OCI-LY7 (cell line): ENCODE measurements at places on chromosomes 11 and 22. TPM values are rescaled to one million over a fixed set of nuclear protein-coding genes. Genes with fewer than 3 reads are reported as not detected.

DNA sequence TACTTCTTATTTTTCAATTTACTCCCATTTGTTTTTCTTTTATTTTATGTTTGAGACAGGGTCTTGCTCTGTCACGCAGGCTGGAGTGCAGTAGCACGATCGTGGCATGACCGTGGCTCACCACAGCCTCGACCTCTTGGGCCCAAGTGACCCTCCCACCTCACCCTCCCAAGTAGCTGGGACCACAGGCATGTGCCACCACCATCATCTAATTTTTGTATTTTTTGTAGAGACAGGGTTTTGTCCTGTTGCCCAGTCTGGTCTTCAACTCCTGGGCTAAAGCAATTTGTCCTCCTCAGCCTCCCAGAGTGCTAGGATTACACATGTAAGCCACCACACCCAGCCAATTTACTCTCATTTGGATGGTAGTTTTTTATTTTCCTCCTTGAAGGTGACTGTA is 679.3 kb upstream of the CCDC179 start:
- no peak for DNase-seq

- no peak for DNase-seq
Measured at GRCh38 chr11:13348305-13348704, 70.7 kb downstream of the BMAL1 start.

The CDC42EP2 gene
- 1.7 and 3.9 TPM in 2 replicates for total RNA-seq

- DNase-seq, result no peak
Measured at GRCh38 chr11:117832511-117832910, 8.0 kb upstream of the FXYD2 start.

DNA sequence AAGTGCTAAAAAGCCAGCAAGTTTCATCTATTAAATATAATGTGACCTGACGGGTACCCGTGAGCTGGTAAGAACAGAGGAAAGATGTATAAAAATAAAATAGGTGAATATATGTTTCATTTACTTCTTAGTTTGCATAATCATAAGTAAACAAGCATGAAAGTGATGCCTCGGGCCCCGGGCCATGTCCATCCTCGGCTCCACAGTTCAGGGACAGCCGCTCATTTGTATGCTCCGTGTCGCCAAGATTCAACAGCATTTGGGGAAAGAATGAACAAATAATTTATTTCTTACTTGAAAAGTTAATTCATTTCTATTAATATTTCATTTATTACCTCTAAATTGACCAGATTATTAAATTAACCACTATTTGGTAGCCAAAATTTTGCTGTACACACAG is 251.8 kb downstream of the NTM start:
- no peak for DNase-seq

The ART1 gene
- not detected in 2 replicates for total RNA-seq
